GM12891 (cell line): ENCODE measurements at places on chromosomes 11 and 22.

GRCh38 chr11:102111011-102111786 is 952 bp downstream of the YAP1 start:
- DNase-seq = peak; percentile 30

GRCh38 chr11:86625544-86625943 is 46.9 kb downstream of the ME3 start:
- DNase-seq = no peak

DNA sequence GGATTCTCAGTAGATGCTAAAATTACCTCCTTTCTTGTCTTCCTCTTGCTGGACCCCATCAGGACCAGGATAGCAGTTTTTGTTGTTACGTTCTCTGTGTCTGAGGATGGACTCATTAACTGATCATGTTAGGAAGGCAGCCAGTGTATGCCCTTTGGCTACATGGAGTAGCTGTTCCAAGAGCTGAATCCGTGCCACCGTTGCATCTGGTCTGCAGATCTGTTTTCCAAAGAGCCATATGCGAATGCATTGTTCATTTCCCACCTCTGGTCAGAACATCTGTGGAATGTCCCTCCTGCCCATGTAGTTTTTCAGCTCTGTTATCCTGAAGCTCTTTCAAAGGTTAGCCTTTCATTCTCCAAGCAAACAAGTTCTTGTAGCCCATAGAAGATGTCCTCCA is 188.4 kb downstream of the SPON1 start:
- no peak for DNase-seq

DNA sequence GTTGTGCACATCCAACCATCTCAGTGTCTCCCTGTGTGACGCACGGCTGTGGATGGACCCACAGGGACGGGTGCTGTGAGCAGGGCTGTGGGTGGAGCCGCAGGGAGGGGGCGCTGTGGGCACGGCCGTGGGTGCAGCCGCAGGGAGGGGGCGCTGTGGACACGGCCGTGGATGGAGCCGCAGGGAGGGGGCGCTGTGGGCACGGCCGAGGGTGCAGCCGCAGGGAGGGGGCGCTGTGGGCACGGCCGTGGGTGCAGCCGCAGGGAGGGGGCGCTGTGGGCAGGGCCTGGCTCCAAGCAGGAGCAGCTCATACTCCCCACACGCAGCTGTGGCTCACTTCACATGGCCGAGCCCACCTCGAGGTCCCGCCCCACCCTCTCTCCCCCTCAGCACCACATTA is 6.0 kb upstream of the MAPK11 start:
- peak; percentile 89 for DNase-seq

GRCh38 chr11:134483857-134484256 is 71.8 kb upstream of the B3GAT1 start:
- no peak for DNase-seq

DNA sequence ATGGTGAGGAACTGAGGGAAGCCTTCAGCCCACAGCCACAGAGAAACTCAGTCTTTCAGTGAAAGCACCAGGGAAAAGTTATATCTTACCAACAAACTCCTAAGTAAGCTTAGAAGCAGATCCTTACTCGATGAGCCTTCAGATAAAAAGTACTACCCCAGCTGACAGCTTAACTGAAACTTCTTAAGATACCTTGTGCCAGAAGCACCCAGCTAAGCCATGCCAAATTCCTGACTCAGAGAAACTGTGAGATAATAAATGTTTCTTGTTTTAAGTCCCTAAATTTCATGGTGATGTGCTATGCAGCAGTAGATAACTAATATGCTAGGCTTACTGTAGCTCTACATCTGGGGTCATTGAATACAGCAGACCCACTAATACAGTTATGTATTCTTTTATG is 2025.0 kb downstream of the LRRC4C start:
- no peak for DNase-seq

- no peak for DNase-seq
Measured at GRCh38 chr22:40628354-40629042, 8.0 kb downstream of the MRTFA start.

GRCh38 chr11:98455500-98456307 is 565.0 kb upstream of the CNTN5 start:
- no peak for DNase-seq

DNA sequence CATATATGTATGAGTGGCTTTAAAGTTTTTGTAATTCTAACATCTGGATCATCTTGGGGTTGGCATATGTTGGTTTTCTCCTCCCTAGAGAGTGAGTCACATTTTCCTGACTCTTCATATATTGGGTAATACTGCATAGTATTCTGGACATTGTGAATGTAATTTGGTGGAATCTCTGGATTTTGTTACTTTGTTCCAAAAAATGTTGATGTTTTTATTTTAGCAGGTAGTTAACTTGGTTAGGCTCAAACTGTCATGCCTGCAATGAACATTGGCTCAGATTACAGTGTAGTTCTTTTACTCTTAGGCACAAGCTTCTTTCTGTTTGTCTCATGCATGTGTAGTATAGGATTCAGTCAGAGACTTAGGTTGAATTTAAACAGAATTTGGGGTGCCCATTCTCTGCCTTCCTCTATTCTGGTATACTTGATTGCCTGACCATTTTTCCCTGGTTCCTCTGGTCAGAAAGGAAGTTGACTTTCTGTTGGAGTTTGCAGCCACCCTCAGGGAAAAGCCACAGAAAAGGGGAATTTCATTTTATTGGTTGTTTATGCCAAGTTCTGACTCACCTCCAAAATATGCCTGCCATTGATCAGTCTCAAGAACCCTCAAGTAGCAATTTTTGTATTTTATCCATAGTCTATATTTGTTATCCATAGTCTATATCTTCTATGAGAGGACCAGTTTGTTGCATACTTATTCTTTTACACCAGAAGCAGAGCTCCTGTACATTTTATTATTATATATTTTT is 151.7 kb downstream of the UVRAG start:
- DNase-seq = peak; percentile 4

GRCh38 chr22:29386708-29387107 is 1.7 kb downstream of the AP1B1 start:
- DNase-seq = no peak
